ENCODE measurements at places on chromosomes 6 and 20.

- no peak for DNase-seq
Measured at GRCh38 chr6:154139892-154140291, 100.9 kb downstream of the OPRM1 start.

- DNase-seq: no peak
Measured at GRCh38 chr20:38283236-38283635, 20.7 kb upstream of the BPI start.

DNA sequence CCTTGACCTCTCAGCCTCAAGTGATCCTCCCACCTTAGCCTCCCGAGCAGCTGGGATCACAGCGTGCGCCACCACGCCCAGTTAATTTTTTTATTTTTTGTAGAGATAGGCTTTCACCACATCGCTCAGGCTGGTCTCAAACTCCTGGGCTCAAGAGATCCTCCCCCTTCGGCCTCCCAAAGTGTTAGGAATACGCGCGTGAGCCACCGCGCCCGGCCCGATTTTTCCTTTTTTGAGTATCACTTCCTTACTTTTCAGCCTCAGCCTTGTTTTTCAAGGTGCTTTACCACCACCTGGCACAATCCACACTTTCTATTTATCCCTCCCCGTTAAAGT is 791 bp upstream of the STX11 start:
- no peak for DNase-seq

DNA sequence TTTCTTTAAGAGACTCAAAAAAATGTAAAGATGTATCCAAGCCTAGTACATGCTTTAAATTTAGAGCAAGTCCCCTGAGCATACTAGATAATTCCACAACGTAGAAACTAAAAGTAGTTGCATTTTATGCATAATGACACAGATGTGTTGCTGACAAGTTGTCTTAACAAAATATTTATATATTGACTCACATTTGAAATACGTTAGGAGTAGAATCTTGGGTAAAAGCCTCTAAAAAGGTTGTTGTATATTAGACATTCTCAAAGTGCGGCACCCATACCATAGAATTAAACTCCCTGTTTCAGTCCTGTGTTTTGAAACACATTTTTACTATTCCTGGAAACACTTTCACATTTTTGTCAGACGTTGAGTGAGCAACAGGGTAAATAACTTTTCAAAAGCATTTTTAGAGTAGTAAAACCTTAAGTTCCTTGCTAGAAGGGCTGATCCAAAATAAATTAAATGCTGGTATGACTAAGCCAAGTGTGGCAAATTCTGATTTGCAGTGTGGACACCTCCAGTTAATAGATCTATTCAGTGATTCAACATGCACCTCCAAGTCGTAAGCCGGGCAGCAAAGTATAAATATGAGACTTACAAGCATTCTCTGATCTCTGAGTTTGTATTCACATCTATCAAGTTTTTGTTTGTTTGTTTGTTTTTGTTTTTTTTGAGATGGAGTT is 97.5 kb downstream of the GMDS start:
- DNase-seq: no peak

GRCh38 chr6:138540468-138540867 is 41.2 kb upstream of the NHSL1 start:
- DNase-seq: no peak

GRCh38 chr20:37940858-37941257 is 37.9 kb downstream of the VSTM2L start:
- DNase-seq: no peak

DNA sequence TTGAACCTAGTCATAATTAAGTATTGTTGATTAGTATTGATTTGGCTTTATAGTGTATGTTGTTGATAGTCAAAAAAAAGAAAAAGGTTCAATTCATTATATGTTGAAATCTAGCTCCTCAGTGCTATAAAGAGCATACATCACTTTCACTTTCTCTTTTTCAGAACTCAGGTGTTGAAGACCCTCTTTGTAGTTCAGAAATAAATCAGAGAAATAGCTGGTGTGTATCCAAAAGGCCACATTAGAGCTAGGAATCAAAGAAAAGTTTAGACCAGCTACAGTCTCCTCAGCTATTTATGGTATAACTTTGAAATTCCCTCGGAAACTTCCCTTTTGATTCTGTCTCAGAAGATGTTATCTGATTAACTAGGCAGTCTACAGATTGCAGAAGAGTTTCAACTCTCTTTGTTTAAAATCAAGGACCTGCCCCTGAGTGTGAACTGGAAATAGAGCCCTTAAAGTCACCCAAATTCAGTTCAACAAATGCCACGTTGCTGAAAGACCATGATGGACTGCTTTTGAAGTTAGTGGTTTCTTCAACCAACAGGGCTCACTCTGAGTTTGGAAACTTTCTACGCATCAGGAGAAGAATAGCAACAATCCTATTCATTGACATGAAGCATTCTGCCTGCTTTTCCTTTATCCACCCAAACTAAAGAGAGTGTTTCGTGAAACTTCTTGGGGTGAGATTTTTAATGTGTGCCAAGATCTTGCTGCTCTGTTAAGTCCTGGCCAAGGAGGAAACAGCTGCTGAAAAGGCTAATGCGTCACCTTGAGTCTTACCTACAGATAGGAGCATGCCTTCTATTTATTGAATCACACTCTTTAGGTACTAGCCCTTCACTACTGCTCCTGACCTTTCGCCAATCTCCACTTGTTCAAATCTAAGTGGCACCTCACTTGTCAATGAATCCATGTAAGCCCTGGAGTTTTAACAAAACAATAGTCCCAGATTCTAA is 111.7 kb downstream of the TNFRSF21 start:
- no peak for DNase-seq

DNA sequence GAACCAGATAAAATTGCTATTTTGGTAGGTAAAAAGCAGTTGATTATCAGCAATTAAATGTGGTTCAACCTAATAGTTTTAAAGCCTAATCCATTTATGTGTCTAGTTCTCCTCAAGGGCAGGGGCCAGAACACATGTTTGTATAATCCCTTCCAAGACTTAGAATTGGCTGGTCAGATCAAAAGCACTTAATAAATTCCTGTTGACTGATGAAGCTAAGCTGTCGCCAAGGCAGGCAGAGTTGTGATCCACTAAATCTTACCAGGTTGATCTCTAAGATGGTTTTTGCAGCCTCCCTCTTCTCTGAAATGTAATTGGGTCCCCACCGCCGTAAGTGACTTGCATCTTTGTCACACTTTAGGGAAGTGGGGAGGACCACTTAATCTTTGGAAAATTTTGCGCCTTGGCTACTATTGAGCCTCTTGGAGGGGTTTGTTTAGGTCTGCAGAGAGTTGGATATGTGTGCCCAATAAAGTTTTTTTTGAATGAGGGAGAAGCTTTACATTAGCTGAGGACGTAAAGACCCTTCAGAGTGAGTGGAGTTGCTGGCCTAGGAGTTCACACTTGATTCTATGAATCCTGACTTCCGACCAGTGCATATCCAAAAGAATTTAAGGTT is 65.9 kb downstream of the PHF20 start:
- no peak for DNase-seq

- no peak for DNase-seq
Measured at GRCh38 chr6:82415820-82416219, 52.2 kb downstream of the TPBG start.

- no peak for DNase-seq
Measured at GRCh38 chr6:107805504-107805903, 18.6 kb downstream of the SCML4 start.

DNA sequence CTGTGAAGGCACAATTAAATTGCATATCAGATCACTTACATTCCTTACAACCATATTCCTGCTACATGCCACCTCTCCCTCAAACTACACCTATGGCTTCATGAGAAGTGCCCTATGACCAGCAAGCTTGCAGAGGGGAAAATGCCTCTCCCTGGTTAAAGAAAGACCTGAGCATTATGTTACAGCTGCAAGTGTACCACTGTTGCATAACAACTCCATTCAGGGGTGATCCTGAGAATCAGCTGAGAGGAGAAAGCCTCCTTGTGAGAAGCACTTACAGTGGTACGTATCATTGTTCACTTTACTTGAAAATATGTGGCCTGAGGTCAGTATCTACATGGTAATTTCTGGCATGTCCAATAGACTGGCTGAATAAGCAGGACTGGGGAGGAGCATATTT is 20.0 kb downstream of the PDSS2 start:
- DNase-seq: no peak

DNA sequence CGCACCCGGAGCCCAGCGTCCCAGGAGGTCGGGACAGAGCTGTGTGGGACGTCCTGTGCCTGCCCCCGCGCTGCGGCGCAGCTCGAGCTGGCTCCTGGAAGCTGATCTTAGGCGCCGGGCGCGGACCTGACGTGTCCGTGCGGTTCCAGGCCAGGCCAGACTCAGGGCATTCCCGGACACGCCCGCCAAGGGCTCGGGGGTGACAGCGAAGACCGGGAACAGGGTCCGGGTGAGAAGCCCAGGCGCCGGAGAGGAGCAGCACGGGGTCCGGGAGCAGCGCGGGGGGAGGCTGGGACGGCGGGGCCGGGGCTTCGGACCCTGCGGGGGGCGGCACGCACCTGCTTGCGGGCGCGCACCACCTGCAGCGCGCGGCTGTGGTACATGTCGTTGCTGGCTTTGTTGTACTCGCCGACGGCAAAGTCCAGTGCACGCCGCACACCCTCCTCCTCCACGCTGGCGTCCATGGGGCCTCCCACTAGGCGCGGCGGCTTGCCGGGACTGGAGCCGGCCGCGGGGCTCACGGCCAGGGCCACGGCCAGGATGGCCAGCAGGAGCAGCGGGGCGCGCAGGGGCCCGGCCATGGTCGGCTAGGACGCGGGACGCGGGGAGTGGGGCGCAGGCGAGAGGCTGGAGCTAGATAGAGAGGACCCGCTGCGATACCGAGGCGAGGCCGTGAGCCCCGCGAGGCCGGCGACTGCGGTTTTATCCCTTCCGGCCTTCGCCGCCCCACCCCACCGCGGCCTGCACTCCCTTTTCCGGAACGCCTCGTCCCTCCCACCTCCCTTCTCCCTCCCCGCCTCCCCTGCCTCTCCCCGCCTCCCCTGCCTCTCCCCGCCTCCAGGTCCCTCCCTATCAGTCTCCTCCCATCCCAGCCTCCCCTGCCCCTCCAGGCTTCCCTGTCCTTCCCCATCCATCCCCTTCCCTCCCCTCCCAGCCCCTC is at the start of gene CST3:
CST3 (minus strand) TSS at position 674 of the 940 bp plus-strand sequence; CDS start at position 581, 93 bp downstream.
- DNase-seq: peak; percentile 4
